ENCODE measurements at places on chromosomes 6 and 20.

DNA sequence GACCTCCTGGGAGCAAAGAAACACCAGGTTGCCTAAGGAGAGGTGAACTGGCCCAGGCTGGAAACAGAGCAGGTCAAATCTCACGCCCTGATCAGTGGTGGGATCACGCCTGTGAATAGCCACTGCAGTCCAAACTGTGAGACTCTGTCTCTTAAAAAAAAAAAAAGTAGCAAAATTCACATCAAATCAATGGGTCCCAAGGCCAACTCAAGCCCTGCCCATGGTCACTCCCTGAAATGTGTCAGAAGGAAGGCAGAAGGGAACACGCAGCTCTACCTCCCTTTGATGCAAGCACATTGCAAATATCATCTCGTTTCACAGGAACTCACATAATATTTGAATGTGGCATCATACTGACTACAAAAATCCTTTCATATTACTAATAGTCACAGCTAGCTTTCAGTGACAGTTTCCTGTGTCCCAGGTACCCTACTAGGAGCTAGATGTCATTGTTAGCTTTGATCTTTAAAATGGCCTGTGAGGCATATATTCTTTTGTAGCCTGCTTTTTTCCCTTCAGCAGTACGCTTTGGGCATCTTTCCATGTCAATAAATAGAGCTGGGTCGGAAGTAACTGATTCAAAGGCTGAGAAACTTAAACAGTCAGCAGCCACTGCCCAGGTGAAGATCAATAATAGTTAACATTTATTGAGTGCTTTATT, 14.4 kb upstream of the TTPAL start:
- DNase-seq: no peak

- no peak for DNase-seq
These were observed 30.5 kb upstream of the HFE start for GRCh38 chr6:26056583-26057350.

GRCh38 chr6:14000901-14001300, 76.1 kb downstream of the RNF182 start:
- no peak for DNase-seq

GRCh38 chr6:132715881-132716637, 2.2 kb upstream of the VNN1 start:
- no peak for DNase-seq

GRCh38 chr6:141594874-141595273, 537.9 kb upstream of the GJE1 start:
- no peak for DNase-seq

GRCh38 chr6:56176741-56177140, 70.6 kb downstream of the COL21A1 start:
- no peak for DNase-seq

DNA sequence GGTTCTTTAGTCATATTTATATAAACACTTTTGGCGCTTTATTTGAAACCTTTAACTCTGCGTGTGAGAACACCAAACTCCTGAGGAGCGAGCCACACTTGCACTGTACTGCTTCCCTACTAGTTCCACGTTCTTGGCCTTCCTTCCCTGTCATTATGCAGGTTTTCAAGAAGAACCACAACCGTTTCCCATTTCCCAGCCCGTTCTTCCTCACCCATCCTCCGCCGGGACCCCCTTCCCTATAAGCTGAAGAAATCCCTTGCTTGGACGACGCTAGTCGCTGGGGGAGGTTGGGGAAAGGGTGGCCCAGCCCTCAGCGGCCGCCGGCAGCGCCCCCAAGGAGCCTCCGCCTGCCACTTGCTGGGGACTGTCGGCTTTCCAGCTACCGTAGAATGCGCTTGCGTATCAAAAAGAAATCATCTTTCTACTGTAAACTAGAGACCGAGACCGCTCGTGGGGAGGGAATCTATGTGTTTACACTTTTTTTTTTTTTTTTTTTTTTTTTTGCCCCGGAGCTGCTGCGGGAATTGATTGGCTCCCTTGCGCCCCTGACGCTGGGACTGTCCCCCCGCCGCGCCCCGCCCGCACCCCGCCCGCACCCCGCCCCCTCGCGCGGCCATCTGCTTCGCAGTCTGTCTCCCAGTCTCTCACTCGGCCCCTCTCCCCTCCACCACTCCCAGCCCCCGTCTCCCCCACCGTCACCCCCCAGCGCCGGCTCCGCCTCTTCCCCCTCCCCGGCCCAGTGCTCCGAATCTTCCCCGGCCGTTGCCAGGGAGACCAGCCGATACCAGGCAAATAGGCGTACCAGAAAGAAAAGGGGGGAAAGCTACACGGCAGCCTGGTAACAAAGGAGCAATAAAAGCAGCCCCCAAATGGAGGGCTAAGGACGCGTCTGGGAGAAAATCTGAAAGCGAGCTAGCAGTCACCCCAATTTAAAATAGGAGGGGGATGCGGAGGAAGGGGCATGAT, 2.3 kb upstream of the MARCKS start:
- peak; percentile 57 for DNase-seq

- no peak for DNase-seq
These were observed 31.2 kb downstream of the PARD6B start for GRCh38 chr20:50762435-50763220.

- DNase-seq: no peak
These were observed 44.0 kb downstream of the SPDEF start for GRCh38 chr6:34511915-34512737.

GRCh38 chr6:151240036-151240685, 394 bp downstream of the AKAP12 start:
- peak; percentile 78 for DNase-seq

DNA sequence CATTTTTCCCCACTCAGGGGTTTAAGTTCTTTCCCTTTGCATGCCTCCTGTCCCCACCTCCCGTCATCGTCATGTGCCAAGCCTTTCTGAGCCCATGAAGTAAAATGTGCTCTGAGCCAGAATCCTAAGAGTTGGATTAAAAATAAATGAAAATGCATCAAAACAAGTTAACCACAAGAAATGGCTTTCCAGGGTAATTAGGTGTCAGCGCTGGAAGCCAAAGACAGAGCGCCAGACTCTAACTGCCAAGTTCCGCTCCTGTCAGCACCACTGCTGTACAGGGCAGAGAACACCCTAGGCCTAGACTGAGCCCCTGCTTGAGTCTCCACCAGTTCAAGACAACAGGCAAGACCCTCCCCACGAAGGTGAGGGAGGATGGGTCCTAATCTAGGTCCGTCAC, 5.5 kb upstream of the C20orf202 start:
- no peak for DNase-seq

DNA sequence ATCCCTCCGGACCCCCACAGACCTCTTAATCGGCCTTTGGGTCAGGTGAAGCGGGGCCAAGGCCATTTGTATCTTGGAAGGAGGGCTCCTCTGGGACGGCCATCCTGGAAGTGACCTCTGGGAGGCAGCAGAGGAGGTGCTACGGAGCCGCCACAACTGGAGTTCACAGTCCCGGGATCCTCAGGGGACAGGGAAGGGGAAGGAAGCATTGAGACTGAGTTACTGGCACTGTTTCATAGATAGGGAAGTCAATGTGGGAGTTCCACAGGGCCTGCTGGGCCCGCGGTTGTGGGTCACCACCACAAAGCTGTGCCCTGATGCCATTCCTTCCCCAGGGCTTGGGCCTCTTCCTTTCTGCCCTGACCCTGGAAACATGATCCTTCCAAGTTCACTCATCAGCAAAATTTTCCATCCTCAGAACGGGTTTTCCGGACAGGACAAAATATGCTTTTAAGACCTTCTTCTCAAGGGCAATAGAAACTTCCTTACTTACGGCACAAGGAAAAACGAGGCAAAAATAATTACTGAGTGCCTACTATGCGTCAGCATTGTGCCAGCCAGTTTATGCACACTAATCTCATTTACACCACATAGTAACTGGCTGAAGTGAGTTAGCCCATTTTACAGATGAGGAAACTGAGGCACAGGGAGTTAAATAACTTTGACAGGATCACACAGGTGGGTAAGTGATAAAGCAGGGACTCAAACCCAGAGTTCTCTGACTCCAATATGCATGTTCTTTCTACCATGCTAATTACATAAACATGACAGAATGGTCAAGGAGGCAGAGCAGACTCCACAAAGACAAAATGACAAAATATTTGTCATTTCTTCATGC, 143.8 kb downstream of the UNC5CL start:
- no peak for DNase-seq

DNA sequence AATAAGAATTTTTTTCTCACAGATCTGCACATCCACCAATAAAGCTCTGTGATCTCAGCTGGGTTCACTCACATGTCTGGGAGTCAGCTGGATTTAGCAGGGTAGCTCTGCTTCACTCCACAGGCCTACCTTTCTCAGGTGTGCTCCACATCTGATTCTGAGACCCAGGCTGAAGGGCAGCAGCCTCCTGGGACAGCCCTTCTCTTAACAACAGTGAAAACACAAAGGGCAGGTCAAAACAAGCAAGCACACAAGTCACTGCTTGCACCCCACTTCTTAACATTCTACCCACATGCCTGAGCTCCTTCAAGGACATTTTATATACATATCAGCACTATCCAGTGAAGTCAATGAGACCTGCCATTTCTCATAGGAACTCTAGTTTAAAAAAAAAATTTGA, 96.0 kb upstream of the MAP3K4 start:
- no peak for DNase-seq

- no peak for DNase-seq
These were observed 11.8 kb upstream of the MAP1LC3A start for GRCh38 chr20:34546751-34547181.

DNA sequence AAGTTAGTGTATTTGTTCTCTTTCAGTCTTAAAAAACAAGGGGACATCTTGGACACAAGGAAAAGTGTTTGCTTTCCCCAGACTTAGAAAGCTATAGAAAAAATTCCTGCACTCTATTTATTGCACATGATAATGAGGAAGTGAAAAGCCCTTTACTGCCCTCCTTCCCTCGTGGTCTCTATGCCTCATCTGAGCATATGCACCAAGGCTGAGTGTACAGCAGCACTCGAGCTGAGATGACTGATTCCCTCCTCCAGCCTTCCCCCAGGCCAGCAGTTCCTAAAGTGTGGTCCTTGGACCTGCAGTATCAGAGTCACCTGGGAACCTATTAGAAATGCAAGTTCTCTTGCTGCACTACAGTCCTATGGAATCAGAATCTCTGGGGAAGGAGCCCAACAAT, 14.3 kb upstream of the LAMP5 start:
- DNase-seq: no peak

GRCh38 chr6:45714741-45715507, 300.7 kb downstream of the CLIC5 start:
- peak; percentile 68 for DNase-seq

DNA sequence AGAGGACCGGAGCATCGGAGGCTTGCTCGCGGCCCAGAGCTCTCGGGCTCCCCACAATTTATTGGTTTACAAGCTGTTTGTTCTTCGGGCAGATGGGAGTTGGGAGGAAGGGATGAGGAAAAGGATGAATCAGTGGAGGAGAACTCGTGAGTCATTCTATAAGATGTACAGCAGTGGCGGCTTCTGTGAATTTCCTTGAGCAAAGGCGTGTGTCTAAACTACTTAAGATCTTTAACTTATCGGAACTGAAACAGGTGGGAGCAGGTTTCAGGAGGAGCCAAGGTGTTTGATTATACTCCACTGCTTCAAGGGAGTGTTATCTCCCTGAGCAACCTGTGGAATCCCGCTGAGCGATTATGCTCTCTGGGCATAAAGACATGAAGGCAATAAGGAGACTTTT, 50.5 kb upstream of the IBTK start:
- DNase-seq: no peak

DNA sequence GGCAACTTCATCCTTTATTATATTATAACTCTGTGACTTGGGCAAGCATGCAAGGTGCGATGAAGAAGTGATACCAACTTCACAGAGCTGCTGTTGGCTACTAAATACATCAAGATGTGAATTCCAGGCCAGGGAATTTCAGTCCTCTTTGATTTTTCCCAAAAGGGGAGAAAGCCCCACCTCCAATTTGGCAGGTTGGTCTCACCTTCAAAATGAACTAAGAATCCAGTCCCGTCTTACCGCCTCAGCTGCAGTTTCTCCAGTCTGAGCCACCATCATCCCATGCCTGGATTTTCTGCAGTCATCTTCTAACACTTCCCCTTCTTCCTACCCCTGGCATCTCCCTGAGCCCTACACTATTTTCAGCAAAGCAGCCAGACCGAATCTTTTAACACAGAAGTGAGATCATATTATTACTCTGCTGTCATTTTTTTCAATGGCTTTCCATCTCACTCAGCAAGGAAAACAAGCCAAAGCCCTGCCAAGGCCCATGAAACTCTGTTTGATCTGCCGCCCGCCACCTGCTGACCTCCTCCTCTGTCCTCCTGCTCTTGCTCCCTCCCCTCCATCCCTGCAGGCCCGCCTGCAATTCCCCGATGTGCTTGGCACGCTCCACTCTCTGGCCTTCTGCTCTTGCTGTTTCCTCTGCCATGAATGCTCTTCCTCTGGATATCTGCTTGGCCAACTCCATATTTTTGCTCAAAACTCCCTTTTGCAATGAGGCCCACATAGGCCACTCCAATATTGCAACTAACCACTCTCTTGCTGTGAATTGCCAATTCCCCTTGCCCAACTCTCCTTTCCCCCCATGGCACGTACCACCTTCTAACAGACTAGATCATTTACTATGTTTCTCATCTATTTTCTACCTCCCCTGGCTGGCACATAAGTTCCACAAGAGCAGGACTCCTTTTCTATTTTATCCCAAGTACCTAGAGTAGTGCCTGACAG, 46.0 kb upstream of the TAGAP start:
- DNase-seq: no peak

- DNase-seq: no peak
These were observed 480.5 kb upstream of the NOX3 start for GRCh38 chr6:155936127-155936526.

- DNase-seq: no peak
These were observed 172.0 kb upstream of the NRSN1 start for GRCh38 chr6:23953976-23954375.

- DNase-seq: no peak
These were observed 4.5 kb downstream of the PI3 start for GRCh38 chr20:45179166-45179565.

DNA sequence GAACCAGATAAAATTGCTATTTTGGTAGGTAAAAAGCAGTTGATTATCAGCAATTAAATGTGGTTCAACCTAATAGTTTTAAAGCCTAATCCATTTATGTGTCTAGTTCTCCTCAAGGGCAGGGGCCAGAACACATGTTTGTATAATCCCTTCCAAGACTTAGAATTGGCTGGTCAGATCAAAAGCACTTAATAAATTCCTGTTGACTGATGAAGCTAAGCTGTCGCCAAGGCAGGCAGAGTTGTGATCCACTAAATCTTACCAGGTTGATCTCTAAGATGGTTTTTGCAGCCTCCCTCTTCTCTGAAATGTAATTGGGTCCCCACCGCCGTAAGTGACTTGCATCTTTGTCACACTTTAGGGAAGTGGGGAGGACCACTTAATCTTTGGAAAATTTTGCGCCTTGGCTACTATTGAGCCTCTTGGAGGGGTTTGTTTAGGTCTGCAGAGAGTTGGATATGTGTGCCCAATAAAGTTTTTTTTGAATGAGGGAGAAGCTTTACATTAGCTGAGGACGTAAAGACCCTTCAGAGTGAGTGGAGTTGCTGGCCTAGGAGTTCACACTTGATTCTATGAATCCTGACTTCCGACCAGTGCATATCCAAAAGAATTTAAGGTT, 65.9 kb downstream of the PHF20 start:
- no peak for DNase-seq

GRCh38 chr6:143337201-143337949, 113.1 kb downstream of the ADAT2 start:
- no peak for DNase-seq
